ENCODE measurements at places on chromosomes 13 and 19.

DNA sequence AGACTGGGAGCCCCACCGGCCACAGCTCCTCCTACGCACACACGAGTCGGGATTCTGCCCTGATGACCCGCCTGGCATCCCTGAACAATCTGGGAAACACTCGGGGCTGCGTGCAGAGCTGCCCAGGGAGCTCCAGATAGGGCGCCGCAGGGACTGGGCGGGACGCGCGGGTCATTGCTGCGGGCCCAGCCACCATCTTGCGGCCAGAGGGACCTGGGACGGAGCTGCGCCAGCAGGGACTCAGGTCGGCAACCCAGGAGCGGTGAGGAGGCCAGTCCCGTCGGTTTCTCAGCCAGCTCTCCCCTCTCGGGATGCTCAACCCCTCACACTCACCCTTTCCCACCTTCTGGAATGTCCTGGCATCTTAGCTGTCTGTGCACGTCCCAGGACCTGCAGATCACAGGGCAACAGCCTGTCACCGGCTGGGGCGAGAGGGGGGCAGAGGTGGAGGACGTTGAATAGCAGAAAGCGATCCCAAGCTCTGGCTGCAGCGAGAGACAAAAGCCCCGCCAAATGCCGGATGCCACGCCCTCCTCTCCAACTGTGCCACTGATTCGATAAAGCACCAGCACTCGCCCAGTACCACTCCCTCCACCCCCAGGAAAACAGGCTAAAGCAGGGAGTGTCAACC lies 20.4 kb upstream of the ZNF91 start:
- DNase-seq = no peak

- peak; percentile 50 for DNase-seq
Measured at GRCh38 chr19:18436671-18437490, 1.1 kb downstream of the ISYNA1 start.

DNA sequence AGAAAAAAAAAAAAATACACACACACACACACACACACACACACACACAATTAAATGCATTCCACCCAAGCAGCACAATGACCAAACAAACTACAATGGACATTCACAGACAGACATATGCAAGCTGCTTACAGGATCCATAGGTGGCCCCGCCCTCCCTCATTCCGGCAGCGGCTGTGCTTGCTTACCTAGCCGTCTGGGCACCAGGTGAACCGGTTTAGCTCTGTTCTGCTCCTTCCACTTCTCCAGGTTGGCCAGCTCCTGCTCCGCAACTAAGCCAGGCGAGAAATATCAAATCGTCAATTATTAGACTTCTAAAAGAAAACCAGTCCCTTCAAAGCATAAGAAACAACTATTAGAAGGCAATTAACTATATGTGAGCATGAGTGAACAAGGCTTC lies 23.1 kb downstream of the EPSTI1 start:
- no peak for DNase-seq

DNA sequence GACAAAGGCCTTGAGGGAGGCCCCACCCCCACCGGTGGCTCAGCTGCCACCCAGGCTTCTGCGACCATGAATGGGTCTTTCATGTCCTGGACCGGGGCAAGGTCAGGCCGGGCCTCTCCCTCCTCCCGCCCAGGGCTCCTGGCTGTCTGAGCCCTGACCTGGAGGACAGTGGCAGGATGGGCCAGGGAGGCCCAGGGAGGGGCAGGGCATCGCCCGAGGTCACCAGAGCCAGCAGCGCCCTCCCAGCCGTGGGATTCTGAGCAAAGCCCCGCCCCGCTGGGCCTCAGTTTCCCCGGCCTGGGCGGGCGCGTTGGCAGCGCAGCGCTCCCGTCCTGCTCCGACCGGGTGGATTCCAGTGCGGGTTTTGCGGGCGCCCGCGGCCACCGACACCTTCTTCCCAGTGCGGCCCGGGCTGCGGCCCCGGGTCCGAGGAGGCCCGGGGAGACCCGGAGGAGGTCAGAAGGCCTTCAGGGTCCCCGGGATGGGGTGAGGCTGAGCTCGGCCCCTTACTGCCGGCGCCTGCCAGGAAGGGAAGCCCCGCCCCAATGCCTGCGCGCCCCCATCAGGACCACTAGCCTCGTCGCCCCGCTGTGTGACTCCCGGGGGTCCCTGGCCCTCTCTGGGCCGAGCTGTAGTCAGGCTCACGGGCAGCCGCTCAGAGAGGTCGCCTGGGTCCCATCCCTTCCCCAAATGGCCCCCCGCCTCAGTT lies 24.6 kb upstream of the SEMA6B start:
- no peak for DNase-seq

DNA sequence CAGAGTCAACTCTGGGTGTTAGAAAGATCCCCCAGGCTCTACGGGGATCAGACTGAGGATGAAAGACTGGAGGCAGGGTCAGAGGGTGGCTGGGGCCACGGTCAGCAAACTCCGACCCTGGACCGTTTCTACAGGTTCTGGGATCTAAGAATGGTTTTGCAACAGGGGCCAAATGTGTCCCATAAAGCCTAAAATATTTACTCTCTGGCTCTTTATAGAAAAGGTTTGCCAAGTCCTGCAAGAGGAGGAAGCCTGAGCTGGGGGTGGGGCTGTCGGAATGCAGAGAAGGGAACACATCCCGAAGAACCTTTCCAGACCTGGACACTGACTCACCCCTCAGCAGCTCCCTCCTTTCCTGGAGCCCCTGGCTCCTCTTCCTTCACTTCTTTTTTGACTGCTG lies 20.7 kb downstream of the LIG1 start:
- DNase-seq = no peak

DNA sequence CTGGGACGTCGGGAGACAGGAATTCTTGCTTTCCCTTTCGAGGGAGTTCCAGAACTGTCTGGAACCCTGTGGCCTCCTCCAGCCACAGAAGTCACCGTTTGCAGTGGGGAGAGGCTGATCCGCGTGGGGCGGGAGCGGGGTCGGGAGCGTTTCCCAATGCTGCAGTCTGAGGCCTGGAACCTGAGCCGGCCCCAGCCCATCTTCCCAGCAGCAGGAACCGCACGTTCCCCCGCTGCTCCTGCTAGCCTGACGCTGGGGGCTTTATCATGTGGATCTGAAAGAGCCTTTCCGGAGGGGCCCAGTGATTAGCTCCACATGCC lies 13.4 kb downstream of the DPP9 start:
- no peak for DNase-seq

DNA sequence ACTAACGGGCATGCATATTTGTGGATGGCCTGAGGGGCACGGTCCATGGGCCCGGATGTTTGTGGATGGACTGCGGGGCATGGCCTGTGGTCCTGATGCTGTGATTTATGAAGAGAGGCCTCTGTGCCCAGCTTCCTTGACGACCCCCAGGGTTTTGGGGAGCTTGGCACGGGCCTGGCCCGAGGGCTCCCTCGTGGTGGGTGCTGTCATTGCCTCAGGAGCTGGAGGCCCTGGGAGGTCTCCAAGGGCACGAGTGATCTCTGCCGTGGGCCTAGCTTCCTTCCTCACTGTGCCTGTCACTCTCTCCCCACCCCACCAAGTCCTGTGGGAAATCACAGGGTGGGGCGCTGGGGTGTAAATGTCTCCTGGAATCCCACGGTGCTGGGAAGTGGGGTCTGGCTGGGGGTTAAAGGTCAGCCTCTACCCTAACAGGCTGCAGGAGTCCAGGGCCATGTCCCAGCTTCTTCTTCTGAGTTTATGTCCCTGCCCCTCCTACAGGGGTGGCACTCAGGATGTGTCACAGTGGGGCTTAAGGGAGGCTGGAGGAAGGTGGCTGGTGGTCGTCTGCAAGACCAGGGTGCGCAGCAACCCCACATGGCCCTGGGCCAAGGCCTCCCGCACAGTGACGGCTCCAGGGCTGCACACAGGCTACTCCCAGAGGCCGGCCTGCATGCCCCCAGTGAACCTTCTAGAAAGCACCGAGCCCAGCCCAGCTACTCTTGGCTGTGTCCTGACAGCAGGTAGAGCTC lies 27.6 kb upstream of the RANBP3 start:
- no peak for DNase-seq

DNA sequence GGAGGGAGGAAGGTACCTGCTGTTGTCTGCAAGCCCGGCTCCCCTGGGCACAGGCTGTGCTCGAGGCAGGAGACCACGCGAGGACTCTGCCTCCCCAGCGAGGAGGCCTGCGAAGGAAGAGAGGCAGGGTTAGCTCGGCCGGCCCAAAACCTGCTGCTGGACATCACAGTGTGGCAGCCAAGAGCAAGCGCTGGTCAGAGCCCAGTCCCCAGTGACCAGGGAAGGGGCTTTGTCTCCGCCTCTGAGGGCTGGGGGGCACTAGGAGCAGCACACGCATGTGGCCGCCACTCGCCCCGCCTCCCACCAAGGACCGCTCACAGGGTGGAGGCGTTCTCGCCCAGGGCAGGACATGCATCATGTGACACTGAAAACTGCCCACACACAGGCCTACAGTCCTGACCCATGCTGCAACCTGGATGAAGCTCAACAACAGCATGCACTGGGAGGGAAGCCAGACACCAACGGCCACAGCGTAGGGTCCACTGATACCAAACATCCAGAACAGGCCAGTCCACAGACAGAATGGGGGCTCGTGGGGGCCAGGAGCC lies 8.5 kb downstream of the MIER2 start:
- DNase-seq = no peak

DNA sequence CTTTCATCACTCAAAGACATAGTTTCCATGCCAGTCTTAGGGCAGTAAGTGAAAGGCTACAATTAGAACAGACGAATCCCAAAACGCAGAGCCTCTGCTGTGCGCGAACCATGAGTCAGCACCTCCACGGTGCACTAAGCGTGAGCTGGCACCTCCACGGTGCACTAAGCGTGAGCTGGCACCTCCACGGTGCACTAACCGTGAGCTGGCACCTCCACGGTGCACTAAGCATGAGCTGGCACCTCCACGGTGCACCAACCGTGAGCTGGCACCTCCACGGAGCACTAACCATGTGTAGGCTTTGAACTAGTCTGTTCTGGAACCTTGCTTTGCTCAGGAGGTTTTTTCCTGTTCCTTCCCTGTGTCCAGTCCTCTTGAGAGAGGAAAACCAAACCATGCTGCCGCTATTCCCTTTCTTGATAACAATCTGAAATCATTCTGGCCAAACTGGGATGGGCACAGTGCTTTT lies 120.6 kb downstream of the IRS2 start:
- no peak for DNase-seq

GRCh38 chr13:23445794-23446193 lies 12.3 kb upstream of the SACS start:
- no peak for DNase-seq

DNA sequence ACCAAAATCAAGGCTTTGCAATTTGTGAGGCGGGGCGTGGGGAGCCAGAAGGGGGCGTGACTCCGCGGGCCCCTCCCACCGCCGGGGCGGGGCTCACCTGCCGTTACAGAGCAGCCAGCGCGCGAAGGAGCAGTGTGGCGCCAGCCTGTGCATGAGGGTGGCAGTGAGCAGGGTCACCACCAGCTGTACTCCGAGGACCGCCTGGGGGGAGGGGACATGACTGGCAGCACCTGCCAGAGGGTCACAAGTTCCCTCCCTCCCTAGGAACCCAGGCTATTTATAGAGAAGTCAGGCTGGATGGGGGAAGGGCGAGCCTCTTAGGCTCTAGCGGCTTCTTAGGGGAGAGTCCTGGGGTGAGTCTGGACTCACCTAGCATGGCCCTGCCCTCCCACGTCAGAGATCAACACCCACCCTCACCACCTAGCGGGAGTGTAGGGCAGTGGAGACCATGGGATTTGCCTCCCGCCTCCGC lies 3.6 kb downstream of the TMEM161A start:
- peak; percentile 52 for DNase-seq
